ENCODE measurements at places on chromosomes 3 and 15.

- ATAC-seq: no peak
Measured at GRCh38 chr15:98657721-98658120, 9.4 kb downstream of the IGF1R start.

- ATAC-seq: no peak
Measured at GRCh38 chr3:146750196-146750595, 145.1 kb upstream of the PLSCR5 start.

GRCh38 chr3:18011387-18011786 is 269.0 kb upstream of the TBC1D5 start:
- ATAC-seq: no peak

DNA sequence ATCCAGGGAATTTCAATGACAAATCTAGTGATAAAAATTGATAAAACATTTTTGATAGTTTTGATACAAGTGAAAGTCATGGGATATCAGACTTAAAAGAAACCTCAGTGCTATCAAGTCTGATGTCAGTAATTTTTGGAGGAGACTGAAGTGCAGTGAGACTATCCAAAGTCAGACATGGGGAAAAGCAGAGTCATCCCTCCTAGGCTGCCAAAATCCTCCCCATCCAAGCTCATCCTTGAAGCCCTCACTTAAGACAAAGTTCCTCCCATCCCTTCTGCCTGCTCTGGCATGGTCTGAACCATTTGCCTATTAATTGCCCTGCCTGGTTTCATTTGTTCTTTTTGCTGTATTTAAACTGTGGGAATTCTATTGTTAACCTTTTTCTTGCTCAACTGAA is 456.9 kb upstream of the UBE2E2 start:
- ATAC-seq: no peak

DNA sequence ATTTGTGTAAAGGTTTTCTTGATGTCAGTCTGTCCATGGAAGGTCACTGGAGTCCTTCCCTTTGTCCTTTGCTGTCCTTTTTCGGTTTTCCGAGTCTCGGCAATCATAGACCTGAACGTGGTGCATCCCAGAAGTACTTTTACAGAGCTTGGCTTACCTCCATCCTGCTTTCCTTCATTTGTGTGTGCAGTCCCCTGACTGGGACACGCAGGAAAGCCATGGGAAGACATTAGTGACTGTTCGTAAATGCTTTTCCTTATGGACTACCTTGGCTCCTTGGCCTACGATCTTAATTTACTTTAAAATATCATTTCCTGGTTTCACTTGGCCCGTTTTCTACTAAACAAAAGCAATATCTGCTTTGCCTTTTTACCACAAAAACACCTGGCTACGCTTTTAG is 328.4 kb upstream of the RARB start:
- ATAC-seq: no peak

DNA sequence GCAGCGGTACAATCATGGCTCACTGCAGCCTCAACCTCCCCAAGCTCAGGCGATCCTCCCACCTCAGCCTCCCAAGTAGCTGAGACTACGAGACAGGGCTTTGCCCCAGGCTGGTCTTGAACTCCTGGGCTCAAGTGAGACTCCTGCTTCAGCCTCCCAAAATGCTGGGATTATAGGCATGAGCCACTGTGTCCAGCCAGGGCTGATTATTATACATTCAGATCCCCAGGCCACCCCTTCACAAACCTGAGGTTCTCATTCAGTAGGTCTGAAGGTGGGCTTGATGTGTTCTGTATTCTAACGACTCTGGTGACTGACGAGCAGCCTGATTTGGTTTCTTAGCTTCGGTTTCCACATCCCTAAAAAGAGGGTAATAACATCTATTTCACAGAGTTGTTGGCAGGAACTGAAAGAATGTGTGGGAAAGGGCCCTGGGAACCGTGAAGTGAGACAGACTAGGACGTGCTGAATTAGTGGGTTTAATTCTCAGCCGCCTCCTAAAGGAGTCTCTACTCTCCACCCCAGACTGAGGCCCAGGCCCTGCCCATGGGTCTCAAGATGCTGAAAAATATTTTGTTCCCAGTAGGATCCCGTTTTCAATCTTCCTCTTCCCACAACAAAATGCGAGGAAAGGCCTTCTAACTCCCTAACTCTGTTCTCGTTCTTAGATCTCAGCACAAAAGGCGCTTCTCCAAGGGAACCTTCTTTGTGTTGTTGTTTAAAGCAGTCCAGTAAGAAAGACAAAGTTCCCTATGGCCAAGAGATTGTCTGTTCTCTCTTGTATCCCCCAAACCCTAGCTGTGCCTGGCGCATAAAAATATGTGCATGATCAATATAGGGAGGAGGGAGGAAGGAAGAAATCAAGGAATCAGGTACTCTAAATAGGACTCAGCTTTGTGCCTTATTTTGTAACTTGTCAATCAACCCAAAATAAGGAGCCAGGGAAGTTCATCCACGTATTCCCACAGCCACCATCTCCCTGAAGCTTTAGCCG is 210.0 kb upstream of the TOPAZ1 start:
- no peak for ATAC-seq

DNA sequence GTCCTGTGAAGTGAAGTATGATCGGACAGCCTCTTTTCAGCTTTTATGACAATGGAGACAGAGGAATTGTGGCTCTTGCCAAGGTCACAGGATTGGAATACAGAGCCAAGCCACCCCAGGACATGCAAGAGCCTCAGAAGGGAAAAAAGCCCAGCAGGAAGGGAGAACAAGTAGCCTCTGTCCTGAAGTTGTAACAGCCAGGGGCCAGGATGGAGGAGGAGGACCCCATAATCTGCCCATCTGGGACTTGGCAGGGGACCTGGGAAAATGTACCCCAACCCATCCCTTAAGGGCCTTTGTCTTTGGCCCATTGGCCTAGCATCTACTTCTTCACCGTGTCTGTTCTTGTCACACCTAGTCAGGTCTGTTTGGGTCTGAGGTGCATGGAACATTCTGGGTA is 60.4 kb upstream of the POLG start:
- no peak for ATAC-seq

GRCh38 chr3:188432802-188433520 is 279.0 kb downstream of the LPP start:
- peak; percentile 77 for ATAC-seq

DNA sequence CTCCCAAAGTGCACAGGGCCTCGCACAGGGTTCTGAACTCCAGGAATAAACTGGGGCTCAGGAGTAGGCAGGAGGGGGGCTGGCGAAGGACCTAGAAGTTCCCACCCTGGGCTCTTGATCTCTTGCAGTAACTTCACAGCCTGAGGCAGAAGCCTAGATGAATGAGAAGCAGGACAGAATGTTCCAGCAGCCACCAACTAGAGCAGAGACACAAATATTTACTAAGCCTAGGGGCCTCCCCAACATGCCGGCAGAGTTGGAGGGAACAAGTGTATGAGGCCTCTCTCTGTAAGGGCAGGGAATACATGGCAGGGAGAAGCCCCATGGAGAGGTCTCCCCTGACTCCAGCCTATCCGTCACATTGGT is 25.3 kb upstream of the C15orf39 start:
- ATAC-seq: no peak

DNA sequence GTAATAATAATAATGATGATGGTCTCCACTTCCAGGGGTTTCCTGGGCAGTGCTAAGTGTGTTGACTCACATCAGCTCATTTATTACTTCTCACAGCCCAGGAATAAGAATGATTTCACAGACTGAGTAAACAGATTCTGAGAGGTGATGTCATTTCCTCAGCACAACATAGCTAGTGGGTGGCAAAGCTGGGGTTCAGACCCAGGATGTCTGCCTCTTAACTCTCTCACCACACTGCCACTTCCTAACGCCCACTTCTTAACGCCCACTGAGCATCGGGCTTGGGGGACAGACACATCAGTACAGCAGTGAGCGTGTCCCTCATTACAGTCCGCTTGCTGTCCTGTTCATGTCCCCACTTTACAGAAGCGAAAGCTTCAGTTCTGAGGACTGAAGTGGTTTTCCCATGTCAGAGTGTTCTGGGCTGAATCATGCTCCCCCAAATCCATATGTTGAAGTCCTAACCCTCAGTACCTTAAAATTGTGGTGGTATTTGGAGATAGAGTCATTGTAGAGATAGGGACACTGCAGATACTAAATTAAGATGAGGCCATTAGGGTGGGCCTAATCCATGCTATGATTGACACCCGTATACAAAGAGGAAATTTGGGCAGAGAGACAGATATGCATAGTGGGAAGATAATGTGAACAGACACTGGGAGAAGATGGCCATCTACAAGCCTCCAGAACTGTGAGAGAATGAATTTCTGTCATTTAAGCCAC is 68.0 kb downstream of the ATP2B2 start:
- ATAC-seq: peak; percentile 97

DNA sequence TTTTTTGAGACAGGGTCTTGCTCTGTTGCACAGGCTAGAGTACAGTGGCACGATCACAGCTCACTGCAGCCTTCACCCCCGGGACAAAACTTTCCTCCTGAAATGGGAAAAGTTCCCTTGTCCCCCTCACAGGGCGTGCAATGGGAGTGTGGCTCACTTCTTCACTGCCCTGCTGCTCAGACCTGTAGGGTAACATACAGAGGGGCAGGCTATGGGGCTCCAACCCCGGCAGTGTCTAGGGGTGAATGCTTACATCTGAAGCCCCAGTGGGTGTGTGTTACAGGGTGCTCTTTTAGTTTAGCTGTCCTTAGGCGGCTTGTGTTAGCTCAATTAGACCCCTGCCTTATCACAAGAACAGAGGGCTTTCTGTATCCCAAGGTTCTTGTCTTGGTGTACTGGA is 157.3 kb downstream of the RBPMS2 start:
- ATAC-seq: no peak

DNA sequence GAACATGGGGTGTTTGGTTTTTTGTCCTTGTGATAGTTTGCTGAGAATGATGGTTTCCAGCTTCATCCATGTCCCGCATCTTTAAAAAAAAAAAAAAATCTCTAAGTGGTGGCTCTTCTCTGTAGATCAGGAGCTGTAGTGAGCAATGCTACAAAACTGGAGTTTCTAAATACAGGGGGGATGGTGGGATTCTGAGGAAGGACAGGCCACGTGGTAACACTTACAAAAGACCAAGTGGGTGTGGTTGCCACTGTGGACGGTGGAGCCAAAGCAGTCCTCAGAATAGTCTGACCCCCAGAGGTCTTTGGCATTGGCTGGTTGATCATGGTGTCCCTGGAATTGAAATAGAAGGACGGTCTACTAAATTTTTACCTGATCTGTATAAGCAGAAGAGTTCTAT is 7.7 kb downstream of the CCRL2 start:
- no peak for ATAC-seq

Measured in activated T-helper 17 cell treated with anti-CD3 and anti-CD28 coated beads, Interleukin-2, amount 50 U/mL, for 72 hours (primary cell).